ENCODE measurements at places on chromosomes 3 and 15. TPM values are rescaled to one million over a fixed set of nuclear protein-coding genes. Genes with fewer than 3 reads are reported as not detected.

The TJP1 gene
- 58.8 TPM for total RNA-seq

The FMN1 gene
- 11.5 TPM for total RNA-seq

The ATP1B3 gene
- total RNA-seq, result 35.7 TPM

The SLC2A2 gene
- total RNA-seq, result 0.03 TPM

The ZCWPW2 gene
- 0.51 TPM for total RNA-seq

The FAM174B gene
- 19.7 TPM for total RNA-seq

The SERP1 gene
- 600 TPM for total RNA-seq

The TMEM45A gene
- total RNA-seq, result 0.65 TPM

The CAND2 gene
- not detected for total RNA-seq

All from HT-29 (cell line).